Stimulated activated CD8-positive, alpha-beta memory T cell treated with anti-CD3 and anti-CD28 coated beads, Interleukin-4, amount 100 ng/mL, for 1 hour (primary cell): ENCODE measurements at places on chromosomes 2 and 18.

GRCh38 chr2:85318222-85319074 lies 9.3 kb downstream of the TGOLN2 start:
- no peak for DNase-seq

GRCh38 chr18:32846896-32847295 lies 74.1 kb upstream of the KLHL14 start:
- no peak for DNase-seq

DNA sequence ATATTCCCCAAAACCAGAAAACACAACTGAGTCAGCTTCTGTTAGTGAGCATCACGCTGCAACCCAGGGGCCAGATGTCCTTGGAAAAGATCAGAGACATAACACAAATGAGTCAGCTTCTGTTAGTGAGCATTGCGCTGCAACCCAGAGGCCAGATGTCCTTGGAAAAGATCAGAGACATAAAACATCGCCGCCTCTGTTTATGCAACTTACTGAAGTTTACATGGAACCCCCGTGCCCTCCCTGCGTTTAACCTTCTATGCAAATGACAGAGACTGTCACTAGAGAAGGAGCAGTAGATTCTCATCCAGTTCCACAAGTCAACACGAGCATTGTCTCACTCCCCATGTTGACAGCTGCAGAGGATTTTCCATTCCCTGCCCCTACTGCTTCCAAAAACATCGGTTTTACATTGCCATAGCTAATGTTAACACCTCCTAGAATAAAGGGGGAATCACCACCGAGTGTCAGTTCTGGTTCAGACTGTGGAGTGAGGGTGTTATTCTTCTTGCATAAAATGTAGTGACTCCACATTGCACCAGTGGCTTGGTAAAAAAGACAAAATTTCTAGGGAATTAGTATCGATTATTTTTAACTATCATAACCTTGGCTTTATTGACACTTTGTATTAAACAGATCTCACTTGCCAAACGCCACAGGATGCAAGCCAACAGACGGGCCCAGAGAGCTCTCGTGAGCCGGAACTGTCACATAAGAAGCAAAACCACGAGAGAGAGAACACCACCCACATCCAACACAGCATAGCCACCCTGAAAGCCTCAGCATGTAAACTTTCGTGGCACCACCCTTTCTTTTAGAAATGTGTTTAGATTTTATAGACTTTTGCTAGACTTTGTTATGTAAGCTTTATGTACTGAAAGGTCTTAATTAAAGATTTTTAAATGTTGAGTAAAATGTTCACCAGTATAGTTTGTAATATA lies 87.7 kb downstream of the SH3YL1 start:
- DNase-seq, result peak; percentile 19

GRCh38 chr18:23738151-23738550 lies 48.9 kb downstream of the LAMA3 start:
- no peak for DNase-seq
